ENCODE measurements at places on chromosomes 16 and 17.
A peak's percentile ranks its signal among the peaks of the same experiment; 100 is the strongest.

DNA sequence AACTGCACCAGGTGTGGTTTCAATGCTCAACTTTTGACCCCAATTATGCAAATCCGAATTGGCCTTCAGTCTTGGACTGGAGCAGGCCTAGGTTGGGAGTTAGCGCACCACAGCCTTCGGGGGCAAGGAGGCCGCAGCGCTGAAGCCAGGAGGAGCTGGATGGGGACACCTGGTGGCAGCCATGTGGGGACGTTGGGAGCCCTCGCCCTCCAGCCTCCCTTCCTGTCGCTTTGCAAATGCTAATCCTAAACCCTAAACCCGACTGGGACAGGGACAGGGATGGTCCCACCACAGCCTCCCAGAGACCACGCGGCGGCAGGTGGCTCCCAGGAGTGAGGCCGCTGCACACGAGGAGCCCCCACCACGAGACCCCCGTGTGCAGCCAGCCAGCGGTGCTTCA, 58.7 kb downstream of the KLHDC4 start:
- DNase-seq = no peak

- peak; percentile 21 for DNase-seq
Measured at GRCh38 chr16:50457423-50457822, 88.6 kb upstream of the BRD7 start.

GRCh38 chr17:76530811-76531485, 6.6 kb downstream of the CYGB start:
- DNase-seq = no peak

DNA sequence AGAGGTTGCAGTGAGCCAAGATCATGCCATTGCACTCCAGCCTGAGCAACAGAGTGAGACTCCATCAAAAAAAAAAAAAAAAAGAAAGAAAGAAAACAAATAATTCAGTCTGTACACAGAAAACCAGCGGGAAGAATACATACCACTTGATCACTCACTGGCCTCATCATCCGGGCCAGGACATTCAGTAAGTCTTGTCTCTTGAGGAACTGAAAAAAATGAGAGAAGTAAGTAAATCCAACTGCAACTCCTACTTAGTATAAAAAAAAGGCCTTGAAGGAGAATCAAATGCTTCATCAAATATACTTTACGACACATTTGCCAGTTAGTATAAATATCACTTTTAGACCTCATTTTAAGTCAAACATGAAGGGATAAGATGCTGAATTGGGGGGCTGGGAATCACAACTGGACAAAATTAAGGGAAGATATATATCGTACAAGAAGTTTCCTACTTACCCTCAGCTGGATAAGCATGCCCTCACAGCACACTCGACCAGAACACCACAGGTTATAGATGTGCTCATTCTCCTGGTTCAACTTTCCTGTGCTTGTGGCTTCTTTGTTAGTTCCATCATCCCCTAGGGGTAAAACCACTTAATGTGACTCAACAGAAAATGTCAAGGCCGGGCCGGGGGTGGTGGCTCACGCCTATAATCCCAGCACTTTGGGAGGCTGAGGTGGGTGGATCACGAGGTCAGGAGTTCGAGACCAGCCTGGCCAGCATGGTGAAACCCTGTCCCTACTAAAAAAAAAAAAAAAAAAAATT, 12.4 kb downstream of the CCDC47 start:
- no peak for DNase-seq

DNA sequence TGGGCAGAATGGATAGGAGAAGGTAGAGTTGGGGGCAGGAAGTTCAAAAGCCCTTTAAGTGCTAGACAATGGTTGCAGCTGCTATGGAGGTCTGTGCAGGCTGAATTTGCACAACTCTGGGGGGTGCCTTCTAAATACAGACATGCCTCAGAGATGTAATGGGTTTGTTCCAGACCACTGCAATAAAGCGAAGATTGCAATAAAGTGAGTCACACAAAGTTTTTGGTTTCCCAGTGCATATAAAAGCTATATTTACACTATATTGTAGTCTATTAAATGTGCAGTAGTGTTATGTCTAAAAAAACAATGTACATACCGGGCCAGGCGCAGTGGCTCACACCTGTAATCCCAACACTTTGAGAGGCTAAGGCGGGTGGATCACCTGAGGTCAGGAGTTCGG, 60.5 kb upstream of the MYOCD start:
- no peak for DNase-seq

- no peak for DNase-seq
Measured at GRCh38 chr17:71869293-71869692, 251.5 kb upstream of the SOX9 start.

DNA sequence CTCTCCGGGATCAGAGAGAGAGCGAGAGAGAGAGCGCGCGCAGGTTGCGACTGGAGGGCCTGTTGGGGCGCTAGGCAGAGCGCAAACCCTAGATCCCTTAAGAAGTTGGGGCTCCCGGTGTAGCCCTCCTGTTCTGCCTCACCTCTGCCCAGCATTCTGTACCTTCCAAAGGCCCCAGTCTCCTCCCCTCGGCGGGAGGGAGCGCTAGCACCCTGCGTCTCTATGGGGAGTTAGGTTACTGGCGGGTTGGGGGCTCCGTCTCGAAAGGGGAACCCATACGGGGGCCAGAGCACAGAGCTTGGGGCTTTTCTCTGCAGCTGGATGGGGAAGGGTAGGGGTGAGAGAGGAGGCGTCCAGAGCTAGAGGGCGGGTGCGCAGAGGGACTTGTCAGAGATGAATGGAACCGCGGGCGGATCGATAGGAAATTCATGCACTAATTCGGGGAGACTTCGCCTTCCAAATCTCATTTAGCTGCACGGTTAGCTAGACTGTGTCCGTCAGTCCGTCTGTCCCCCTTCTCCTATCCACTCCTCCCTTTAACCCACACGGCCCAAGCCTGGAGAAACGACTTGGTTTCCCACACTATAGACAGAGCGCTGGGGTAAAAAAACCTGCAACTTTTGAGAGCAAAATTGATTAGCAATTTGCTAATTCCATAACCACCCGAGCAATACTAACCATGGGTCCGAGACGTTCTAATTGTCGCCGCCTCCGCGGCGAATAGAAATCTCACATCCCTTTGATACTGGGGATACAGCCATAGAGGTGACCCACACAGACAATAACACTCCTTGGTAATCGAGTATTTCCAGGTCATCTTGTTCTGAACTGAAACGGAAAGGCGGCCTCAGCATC, 693 bp upstream of the HOXB4 start:
- no peak for DNase-seq

- no peak for DNase-seq
Measured at GRCh38 chr16:14510581-14510938, 119.5 kb downstream of the PARN start.

- no peak for DNase-seq
Measured at GRCh38 chr16:86901483-86901882, 323.1 kb downstream of the FOXL1 start.

DNA sequence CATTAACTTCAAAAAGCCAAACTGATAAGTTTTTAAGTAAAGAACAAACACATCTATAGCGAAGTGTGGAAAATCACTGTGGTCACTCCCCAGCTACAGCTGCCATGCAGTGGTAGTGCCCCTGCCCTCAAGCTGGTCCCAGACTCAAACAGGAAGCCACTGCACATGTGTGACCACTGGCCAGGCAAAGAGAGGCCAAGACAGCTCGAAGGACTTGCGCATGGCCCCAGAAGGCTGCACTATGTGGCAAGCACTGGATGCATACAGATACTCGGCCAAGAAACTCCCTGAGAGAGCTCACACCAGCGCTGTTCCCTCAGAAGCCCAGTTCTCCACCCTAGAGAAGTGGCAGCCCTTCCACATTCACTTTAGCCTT, 82.4 kb downstream of the ANKRD11 start:
- no peak for DNase-seq

Data from activated naive CD4-positive, alpha-beta T cell (primary cell).